D341Med (cell line): ENCODE measurements at places on chromosomes 12 and 14.

- no peak for DNase-seq
Measured at GRCh38 chr14:66293533-66294105, 192.6 kb upstream of the CCDC196 start.

GRCh38 chr14:70771781-70772212, 37.5 kb downstream of the MAP3K9 start:
- no peak for DNase-seq

- no peak for DNase-seq
Measured at GRCh38 chr12:59179231-59179630, 258.9 kb upstream of the LRIG3 start.

- no peak for DNase-seq
Measured at GRCh38 chr12:67484791-67485480, 163.6 kb upstream of the DYRK2 start.

- no peak for DNase-seq
Measured at GRCh38 chr12:120076651-120077050, 39.9 kb downstream of the RAB35 start.

DNA sequence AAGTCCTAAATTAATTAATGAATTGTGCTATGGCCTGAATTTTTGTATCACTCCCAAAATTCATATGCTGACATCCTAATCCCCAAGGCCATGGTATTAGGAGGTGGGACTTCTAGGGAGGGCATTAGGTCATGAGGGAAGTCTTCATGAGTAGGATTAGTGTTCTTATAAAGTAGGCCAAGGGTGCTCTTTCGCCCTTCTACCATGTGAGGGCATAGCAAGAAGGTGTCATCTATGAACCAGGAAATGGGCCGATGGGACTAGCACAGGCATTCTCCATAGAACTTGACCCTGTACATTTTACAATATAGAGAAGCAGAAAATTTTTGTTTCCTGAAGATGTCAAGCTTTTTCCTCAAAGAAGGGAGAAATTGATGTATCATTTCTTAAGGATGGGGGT, 12.5 kb downstream of the SYT10 start:
- peak; percentile 25 for DNase-seq

- no peak for DNase-seq
Measured at GRCh38 chr12:122090759-122091515, 12.4 kb downstream of the MLXIP start.

DNA sequence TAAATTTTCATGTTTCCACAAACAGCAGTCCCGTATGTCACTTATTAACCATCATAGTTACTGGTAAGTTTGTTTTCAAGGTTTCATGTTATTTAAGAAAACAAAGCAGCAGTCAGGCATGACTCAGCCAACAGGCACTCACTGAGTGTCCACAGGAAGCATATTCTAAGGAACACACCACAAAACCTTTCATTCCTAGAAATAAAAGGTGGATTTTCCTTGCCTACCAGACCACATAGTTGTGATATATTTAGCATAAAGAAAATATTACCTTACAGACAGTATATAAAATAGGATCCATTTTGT, 143.3 kb upstream of the AVPR1A start:
- no peak for DNase-seq

DNA sequence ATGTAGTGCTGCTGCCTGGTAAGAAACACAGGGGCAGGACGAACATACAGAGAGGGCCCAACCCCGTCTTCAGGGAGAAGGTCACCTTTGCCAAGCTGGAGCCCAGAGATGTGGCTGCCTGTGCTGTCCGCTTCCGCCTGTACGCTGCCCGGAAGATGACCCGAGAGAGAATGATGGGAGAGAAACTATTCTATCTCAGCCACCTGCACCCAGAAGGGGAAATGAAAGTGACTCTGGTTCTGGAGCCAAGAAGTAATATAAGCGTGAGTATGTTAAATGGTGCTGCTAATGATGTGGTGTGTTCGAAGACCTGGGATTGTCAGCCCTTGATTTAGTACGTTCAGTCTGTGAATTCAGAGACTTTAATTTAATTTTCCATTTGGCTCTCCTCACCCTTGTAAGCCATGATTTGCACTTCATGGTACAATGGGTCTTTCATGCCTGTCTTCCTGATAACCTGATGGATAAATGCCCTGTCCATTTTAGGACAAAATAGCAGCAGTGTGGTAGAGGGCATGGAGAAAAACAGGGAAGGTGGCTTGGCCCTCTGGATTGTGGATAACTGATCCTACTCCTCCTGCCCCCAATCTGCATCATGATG, 318.9 kb downstream of the SNAPC1 start:
- DNase-seq = no peak

- peak; percentile 65 for DNase-seq
Measured at GRCh38 chr12:12985817-12986408, 14.2 kb downstream of the HEBP1 start.

DNA sequence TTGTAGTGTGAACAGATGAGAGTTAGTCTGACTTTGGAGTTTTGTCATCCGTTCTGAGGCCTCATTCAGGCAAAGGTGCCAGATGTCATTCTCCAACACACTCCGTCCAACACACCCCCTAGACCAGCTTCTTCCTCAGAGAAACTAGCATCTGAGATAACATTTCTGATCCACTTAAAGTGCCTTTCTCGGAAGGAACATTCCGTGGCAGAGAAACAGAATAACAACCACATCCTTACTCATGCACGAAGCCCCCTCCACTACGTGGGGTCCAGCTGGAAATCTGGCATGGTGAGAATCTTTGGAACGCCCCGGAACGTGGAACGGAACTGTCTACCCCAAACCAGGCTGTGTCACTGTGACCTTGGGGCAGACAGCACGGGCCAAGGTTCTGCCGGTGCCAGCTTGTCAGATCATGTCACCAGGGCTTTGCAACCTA, 17.0 kb upstream of the BCL7A start:
- no peak for DNase-seq

- DNase-seq = no peak
Measured at GRCh38 chr12:53618275-53618674, 7.9 kb downstream of the ATF7 start.

DNA sequence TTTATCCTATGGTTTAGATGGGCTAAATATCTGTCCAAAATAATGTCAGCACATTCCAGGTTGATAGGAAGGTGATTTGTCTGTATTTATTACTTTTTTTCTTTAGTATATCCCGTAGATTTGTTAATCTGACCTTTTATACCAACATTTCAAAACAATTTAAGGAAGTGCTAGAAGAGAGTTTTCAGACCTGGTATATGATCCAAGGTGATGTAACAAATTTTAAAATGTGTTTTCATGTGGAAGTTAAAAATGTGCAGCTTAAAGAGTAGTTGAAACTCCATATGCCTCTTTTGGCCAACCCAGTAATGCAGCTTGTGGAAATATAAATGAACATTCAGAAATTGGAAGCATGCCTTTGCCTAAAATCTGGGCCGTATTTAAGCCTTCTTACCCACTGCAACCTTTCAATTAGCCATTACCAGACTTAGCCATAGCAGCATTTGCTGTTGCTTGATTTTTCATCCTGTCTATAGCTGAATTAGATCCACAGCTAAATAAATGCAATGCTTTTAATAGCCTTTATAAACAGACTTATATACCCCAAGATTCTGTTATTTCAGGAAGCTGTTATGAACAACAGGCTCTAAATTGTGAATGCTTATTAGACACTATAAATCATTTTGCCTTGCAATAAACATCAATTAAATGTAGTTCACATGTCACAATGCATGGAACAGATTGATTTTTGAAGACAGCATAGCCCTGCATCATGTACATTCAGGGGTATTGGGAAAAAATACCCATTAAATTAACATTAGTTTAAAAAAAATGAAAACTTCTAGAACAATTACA, 271.2 kb downstream of the PDZRN4 start:
- no peak for DNase-seq

DNA sequence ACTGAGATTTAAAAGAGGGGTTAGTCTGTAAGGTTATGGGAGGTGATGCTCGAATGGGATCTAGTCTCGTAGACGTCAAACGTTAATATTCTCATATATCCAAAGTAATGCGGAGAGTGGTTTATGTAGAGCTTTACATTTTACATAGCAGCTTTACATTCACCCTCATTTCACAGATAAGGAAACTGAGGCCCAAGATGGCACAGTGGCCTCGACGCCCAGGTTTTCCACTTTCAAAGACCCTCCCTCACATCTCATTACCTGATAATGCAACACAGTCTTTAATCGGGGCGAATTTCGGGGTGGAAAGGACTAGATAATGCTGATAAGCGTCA, 450 bp upstream of the TDG start:
- DNase-seq = no peak

DNA sequence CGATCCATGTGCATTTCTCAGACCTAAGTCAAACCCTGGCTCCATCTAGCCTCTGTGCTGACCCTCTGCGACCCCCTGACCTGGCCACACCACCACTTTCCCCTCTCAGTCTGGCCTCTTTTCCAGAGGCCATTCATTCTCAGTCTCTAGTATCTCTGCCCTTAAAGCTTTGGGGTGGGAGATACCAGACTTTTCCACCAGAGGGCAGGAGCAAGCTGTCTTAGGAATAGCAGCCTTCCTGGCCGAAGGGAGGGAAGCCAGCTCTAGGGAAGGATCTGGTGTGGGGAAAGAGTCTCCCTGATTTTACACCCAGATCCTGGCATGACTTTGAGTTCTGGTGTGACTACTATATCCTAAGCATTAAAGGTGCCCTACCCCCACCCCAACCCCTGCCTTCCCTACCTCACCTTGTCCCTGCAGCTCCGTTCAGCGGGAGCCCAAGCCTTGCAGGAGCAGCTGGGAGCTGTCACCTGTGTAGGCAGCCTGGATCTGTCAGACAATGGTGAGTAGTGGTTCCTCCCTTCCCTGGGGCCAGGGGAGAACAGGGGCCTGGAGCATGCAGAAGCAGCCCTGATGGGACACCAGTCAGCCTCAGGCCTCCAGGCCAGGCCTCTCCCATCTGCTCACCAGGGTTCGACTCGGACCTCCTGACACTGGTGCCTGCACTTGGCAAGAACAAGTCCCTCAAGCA, 6.6 kb downstream of the CARMIL3 start:
- DNase-seq = peak; percentile 85

- no peak for DNase-seq
Measured at GRCh38 chr14:58703161-58703506, 65.4 kb downstream of the DACT1 start.

DNA sequence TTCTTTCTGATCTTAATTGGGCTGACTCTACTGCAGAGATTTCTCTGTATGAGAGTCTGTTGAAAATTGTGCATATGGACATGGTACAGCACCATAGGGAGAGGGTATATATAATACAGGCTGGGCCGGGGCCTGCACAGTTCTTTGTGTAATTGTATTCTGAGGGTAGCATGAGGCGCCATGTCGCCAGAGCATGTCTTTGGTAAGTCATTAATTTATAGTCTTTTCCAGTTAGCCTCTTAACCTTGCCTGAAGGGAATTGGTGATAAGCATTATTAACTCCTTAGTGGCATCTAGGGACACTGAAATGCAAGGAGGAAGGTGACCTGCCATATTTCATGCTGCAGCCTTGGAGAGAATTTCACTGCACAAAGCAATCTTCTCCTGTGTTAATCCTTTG, 569.9 kb downstream of the TMTC2 start:
- no peak for DNase-seq

DNA sequence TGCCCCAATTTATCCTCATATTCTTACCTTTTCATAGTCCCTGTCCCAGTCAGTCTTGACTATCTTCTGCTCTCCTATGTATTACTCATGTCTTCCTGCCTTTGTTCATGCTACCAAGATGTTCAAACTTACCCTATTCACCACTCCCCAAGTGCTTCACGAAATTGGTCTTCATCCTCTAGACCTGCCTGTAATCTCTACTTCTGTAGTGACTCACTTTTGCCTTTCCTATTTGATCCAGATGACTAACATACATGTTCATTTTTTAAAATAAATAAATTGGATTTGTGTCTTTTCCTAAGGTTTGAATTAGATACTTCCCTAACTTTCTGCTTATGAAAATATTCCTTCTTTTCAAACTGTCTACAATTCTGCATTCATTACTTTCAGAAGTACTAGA, 107.7 kb upstream of the PPM1H start:
- no peak for DNase-seq

- DNase-seq = no peak
Measured at GRCh38 chr14:105329411-105330150, 15.0 kb downstream of the PACS2 start.

DNA sequence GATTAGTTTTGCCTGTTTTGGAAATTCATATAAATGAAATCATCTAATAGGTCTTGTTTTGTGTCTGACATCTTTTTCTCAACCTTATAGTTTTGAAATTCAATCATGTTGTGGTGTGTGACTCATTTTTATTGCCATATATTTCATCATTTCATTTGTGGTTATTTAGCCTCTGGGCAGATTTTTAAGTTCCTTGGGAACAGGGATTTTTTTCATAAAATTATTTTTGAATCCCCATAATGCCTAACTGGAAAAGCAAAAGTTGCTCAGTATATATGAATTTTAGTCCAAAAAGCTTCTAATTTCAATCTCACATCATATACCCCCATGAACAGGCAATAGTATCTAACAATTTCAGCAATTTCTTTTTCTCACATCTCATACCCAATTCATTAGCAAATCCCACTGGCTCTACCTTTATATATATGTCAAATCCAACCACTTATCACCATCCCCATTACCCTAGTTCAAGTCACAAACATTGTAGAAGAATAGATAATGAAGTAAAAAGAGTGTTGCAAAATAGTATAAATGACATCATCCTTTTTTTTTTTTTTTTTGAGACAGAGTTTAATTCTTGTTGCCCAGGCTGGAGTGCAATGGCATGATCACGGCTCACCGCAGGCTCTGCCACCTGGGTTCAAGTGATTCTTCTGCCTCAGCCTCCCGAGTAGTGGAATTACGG, 2.6 kb upstream of the OR6J1 start:
- DNase-seq = no peak

DNA sequence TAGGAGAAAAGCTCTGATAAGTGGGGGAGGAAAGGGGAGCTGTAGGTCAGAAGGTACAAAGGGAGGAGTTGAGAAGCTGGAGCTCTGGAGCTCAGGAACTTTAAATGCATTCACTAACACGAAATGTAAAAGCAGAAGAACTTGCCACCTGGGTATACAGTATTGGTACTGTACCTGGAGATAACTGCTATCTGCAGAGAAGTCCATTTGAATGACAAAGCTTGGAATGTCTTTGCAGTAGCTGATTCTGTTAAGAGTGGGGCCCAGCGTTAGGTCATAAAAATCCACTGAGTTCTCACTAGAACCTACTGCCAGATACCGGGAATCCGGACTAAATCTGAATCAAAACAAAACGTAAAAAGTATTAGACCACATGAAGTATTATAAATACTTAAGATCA, 55.6 kb downstream of the ZC3H14 start:
- no peak for DNase-seq

GRCh38 chr14:95515080-95515489, 1.4 kb downstream of the SYNE3 start:
- DNase-seq = no peak

GRCh38 chr12:659090-659683, 4.1 kb downstream of the NINJ2 start:
- DNase-seq = peak; percentile 66

DNA sequence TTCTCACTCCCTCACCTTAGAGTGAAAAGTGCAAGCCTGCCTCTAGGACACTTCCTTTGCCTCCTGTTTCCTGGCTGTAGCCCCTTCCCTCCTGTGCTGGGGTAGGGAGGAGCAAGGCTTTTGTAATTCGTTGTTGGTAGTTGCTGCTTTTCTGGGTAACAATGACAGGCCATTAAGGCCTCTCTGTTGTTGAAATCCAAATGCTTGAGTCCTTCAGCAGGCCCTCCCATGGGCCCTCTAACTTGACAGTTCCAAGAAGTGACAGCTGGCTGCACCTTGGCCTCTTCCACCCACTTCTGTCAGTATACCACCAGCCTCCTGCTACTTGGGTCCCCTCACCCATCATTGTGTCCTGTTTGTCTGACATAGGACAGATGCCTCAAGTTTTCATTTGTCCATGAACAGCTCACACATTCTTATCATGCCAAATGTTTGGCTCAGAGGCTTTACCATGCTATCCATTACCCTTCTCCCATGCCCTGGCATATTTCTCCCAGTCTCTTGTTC, 103.7 kb upstream of the PDE3A start:
- DNase-seq = no peak
